ENCODE measurements at places on chromosomes 7 and 10.

- no peak for DNase-seq
These were observed 245.5 kb downstream of the SKAP2 start for GRCh38 chr7:26618898-26619297.

GRCh38 chr10:131897297-131897899 is 3.4 kb upstream of the PPP2R2D start:
- DNase-seq, result no peak

GRCh38 chr10:118272149-118272721 is 69.9 kb downstream of the FAM204A start:
- DNase-seq, result no peak

- DNase-seq, result no peak
These were observed 328.6 kb upstream of the HGF start for GRCh38 chr7:82098414-82098813.

GRCh38 chr10:69939061-69939460 is 113.6 kb upstream of the MACROH2A2 start:
- DNase-seq, result no peak

DNA sequence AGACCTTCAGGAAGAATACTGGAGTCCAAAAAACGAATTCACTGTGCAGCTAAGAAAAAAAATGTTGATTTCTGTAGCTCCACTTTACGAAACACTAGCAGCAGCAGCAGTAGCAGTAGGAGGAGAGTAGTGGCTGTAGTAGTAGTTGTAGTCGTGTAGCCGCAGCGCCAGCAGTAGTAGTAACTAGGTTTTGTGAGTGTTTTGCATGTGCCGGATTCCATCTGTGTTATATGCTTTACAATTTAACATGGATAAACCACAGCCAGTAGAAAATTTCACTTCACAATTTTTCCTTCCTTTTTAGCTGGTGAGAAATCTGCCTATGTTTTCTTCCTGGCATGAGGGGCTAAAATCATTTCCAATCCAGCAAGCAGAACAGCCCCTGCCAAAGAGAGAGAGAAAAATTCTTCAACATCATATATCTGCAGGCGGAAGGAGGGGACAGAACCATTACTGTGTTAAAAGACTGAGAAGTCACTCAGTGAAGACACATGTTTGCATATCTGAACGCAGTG is 148.4 kb upstream of the C7orf33 start:
- DNase-seq, result no peak

DNA sequence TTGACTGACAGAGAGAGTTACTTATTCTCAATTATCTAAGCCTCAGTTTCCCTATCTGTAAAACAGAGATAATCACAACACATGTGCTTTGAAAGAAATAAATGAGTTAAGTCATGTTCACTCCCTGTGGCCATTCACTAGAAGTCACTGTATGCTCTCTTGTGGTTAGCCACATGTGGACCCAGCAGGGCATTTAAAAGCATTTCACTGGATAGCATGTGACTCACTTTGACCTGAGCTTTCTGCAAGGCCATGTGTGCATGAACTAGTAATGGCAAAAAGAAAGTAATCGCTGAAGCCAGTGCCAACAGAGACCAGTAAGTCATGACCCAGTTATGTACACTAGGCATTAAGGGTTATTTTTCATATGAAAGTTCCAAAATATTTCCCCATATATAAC is 557.0 kb upstream of the IGFBP3 start:
- DNase-seq, result no peak

- DNase-seq, result no peak
These were observed 22.4 kb upstream of the LRRC17 start for GRCh38 chr7:102890292-102890970.

- no peak for DNase-seq
These were observed 212.7 kb downstream of the TAX1BP1 start for GRCh38 chr7:27952456-27953285.
